ENCODE measurements at places on chromosomes 3 and 15.

GRCh38 chr3:45034612-45035252 is 8.6 kb downstream of the CLEC3B start:
- DNase-seq: peak; percentile 40

DNA sequence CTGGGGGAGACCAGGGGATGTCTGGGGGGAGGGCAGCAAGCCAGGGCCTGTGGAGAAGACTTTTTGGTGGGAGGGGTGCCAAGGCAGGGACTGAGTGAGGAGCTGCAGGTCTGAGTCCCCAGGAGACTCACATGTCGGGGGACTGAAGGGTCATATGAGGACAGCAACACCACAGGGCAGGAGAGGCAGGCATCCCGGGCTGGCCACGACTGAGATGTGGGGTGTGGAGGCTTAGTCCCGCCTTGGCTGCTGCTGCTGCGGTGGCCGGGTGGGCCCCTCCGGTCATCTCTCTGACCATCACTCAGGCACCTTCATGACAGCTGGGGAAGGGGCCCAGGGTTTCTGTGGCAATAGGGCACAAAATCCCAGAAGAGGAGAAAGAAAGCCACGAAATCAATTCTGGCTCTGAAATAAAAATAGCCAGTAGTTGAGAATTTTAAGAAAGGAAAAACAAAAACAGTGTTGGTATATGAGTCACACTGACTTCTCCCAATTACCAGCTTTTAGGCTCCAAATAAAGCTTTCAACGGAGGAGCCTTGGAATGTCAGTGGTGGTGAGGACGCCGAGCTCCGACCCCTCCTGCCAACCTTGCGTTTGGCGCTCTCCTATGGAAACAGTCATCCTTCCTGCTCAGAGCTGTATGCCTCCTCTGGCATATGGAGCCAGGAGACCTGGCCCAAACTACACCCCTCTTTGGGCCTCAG is 52.9 kb upstream of the ITGA11 start:
- no peak for DNase-seq

- no peak for DNase-seq
Observed at GRCh38 chr3:95343767-95344166, 1280.9 kb downstream of the NSUN3 start.

DNA sequence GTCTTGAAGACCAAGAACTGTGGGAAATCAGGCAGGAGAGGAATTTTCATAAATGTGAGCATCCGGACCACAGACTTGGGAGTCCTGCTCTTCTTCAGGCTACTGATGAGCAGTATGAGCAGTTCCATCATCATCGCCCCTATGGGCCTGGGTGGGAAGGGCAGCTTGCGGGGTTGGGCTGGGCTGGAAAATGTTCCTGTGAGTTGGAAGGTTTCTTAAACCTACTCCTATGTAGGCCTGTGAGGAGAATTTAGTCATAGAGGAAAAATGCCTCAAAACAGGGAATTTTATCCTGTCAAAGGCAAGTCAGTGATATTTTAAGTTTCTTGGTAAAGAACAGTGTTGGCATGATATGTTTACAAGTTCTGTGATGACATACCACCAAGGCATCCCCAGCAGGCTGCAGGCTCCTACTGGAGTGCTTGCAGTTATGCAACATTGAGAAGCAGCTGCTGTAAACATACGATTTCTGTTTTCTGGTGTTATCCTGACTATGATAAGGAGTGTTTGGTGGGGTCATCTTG is 10.3 kb downstream of the MASP1 start:
- no peak for DNase-seq

- no peak for DNase-seq
Observed at GRCh38 chr3:55089211-55089610, 161.4 kb upstream of the LRTM1 start.

GRCh38 chr15:70259640-70260508 is 162.2 kb upstream of the TLE3 start:
- no peak for DNase-seq

DNA sequence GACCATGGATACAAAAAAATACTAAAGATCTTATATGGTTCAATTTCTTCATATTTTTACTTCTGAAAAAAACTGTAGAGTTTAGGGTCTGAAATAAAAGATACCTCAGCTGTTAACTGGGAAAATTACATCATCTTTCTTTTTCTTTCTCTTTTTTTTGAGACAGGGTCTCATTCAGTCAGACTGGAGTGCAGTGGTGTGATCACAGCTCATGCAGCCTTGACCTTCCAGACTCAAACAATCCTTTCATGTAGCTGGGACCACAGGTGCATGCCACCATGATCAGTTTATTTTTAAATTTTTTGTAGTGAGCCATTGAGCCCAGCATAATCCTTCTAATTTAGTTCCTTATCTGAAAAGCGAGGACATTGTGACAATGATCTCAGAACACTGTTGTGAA is 39.6 kb upstream of the TKT start:
- no peak for DNase-seq

DNA sequence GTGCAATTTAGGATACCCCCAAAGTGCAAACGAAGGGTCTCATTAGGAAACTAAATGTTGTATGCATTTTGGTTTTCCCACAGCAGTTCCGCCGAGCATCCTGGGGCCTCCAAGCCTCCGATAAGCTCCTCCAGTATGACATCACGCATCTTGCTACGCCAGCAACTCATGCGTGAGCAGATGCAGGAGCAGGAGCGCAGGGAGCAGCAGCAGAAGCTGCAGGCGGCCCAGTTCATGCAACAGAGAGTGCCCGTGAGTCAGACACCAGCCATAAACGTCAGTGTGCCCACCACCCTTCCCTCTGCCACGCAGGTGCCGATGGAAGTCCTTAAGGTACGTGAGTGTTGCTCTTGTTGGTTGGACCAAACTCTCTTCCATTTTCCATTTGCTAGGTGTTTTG is 120.5 kb upstream of the SAMMSON start:
- peak; percentile 0 for DNase-seq

- DNase-seq: no peak
Observed at GRCh38 chr3:14156843-14157561, 21.4 kb downstream of the XPC start.

- no peak for DNase-seq
Observed at GRCh38 chr3:131561511-131561910, 58.7 kb upstream of the MRPL3 start.

DNA sequence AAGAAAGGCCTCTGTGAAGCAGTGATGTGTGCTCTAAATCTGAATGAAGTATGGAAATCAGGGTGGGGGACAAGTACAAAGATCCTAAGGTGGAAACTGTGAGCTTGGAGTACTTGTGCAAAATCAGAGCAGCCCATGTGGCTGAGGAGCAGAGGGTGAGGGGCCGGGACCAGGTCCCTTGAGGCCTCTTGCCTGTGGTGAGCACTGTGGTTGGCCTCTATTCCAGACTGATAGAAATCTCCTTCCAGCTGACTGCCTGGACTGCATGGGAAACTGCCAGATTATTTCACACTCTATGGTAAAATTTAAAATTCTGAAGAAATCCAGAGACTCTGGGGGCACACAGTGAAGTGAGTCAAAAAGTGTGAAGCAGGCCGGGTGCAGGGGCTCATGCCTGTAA is 81.4 kb downstream of the TM4SF4 start:
- no peak for DNase-seq

DNA sequence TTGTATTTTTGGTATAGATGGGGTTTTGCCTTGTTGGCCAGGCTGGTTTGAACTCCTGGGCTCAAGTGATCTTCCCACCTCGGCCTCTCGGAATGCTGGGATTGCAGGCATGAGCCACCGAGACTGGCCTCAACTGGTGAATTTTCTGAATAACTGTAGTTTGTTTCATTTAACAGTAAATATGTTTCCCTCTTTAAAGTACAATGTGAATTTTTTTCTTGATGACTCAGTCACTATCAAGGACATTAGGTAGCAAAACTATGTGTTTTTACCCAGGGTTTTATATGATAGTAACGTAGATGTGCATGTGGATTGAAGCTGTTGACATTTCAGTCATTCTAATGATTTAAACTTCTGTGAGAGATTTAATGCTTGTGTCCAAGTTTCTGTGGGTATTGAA is 40.2 kb upstream of the MAPKBP1 start:
- DNase-seq: no peak

DNA sequence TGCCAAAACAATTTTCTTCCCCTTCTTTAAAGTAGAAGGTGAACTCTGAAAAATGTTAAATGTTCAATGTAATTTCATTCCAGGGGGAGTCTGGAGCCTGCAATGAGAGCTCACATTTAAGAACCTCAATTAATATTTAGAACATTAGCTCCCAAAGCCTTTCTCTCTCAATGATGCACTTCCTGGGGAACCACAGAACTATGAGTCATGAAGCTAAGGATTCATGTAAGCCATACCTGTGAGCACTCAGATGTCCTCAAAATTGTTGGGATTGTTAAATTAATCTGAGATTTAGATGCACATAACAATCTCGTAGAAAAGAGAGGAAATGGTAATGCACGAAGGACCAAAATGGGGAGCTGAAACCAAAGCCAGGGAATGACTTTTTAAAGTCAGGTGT is 244.2 kb upstream of the LRIG1 start:
- DNase-seq: no peak

DNA sequence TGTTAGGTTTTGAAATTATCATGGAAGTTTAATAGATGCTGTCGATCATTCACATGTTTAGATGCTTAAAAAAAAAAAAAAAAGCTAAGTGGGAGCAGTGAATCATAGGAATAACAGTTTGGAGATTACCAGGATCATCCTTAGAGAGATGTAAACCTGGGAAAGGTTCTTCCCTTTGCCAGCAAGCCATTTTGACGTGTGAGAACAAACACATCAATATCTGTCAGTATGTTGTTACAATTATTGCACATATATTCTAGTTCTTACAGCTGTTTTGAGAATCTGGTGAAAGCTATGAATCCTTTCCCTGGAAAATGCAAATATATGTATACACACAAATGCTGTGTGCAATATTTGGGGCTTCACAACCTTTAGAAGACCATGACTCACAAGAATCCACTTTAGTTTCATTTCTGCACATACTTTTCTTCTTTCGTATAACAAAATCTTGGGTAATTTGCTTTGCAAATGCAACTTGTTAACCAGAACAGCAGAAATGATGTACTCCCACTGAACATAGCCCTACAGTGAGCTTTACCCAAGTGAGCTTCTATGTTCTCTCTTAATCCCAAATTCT is 12.0 kb downstream of the NFKBIZ start:
- DNase-seq: no peak

GRCh38 chr3:35908366-35909232 is 269.3 kb downstream of the ARPP21 start:
- peak; percentile 49 for DNase-seq

- DNase-seq: no peak
Observed at GRCh38 chr3:153026026-153026425, 136.0 kb upstream of the RAP2B start.

DNA sequence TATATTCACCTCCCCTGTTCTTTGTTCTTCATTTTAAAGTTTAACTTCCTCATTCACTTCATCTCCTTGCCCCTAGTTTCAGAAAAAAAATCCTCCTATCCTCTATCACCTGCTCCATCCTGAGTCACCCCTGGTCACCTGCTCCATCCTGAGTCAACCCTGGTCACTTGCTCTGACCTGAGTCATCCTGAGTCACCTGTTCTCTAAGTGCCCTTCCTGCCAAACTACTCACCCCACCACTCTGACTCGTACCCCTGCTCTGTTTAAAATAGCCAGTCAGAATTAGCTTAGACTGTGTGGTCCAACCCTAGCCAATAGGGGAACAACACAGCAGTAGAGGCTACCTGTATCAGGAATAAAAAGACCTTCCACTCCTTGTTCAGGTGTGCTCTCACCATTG is 716.9 kb downstream of the ZBBX start:
- DNase-seq: no peak

DNA sequence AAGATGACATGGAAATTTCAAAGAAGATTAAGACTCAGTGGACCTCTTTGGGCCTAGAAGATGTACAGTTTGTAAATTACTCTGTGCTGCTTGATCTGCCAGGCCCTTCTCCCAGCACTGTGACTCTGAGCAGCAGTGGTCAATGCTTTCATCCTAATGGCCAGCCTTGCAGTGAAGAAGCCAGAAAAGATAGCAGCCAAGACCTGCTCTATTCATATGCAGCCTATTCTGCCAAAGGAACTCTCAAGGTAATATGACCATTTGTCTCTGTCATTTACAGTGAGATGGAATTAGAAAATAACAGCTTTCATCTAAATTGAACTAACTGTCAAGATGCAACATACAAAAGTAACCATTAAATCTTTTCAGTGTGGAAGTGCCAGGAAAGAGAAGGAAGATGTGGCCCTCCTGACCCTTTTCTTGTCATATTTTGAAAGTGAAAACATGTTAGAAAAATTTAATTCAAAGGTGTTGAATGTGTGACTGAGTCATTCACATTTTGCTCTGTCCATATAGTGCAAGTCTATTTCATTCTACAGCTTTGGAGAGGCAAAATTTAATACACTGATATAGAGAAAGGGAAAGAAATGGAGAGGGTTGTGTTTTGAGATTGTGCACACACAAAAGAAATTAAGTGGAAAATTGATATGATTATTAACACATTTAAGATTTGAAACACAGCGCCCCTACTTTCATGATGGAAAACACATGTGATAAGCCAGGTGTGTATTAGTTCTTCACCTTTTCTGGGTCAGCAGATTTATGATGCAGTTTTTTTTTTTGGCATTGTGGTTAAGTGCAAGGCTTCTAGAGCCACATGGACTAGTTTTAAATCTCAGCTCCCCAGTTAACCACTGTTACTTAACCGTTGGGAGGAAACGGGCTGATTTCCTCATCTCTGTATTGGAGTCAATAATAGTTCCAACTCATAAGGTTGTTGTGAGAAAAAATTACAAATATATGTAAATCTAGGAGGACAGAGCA is 375.1 kb downstream of the NAALADL2 start:
- no peak for DNase-seq

DNA sequence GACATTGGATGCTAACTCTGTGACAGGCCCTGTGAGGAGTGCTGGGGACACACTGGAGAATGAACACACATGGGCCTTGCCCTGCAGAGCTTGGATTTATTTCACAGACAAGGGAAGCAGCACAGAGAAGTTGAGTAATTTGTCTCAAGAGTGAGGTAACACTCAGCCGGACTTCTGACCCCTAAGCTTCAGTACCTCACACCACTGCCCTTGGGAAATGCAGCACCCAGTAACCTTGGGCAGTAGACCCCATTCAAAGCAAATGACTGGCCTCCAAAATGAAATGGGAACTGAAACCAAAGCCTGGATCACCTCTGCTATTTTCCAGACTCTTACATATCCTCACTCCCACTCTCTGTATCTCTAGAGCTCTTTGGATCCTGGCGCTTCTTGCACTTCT is 37.3 kb downstream of the RFT1 start:
- DNase-seq: no peak

- no peak for DNase-seq
Observed at GRCh38 chr3:120569222-120570057, 26.7 kb upstream of the NDUFB4 start.

DNA sequence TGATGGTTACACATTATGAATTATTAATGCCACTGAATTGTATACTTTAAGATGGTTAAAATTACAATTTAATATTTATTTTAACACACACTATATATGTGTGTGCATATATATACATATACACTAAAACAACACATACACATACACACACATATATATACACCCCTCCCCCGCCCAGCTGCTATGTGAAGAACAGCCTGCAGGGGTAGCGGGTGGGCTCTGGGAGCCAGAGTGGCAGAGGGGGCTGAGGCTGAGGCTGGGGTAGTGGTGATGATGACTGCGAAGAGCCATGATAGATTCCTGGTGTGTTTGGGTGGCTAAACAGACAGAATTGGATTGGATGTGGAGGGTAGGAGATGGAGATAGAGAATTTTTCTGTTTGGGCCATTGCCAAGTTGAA is 39.4 kb upstream of the APEH start:
- no peak for DNase-seq

GRCh38 chr3:29215948-29216347 is 64.9 kb upstream of the RBMS3 start:
- no peak for DNase-seq

GRCh38 chr15:31369727-31370126 is 43.1 kb downstream of the KLF13 start:
- no peak for DNase-seq
